ENCODE measurements at places on chromosomes 2 and 18.

- no peak for DNase-seq
Measured at GRCh38 chr2:225667445-225667844, 267.9 kb downstream of the NYAP2 start.

- DNase-seq = peak; percentile 56
Measured at GRCh38 chr2:146927080-146927711, 917.6 kb upstream of the ACVR2A start.

DNA sequence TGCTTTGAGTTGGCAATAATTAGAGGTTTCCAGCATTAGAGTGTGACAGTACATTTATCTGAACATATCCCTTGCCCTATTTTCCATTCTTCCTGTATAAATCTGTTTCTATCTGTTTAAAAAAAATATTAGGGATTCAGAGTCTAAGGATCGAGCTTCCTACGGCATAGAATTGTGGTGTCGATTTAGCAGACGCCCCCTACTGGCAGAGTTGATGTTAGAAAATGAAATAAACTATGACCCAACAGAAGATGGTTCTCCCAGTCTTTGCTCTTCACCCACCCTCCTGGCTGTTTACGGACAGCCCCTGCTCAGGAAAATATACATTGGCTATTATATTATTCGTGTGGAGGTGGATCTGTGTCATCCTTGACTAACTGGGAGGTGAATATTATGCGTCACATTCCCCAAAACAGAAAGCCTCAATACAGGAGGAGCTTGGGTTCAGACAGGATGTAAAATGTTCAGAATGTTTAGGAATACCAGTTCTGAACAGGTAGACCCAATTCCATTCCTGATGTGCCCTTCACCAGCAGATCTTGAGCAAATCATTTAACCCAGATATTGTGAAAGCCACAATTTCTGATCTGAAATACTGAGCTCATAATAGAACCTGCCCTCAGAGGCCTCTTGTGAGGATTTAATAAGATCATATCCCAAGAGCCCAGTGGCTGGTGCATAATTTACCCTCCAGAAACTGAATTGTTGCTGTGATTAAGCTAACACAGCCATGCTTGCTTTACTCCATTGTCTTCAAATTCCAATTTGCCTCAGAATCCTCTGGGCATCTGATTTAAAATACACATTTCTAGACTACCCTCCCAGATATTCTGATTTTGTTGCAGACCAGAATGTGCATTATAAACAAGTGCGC, 10.8 kb upstream of the ERMN start:
- no peak for DNase-seq

GRCh38 chr2:134926231-134926931, 7.8 kb downstream of the CCNT2 start:
- DNase-seq = no peak

DNA sequence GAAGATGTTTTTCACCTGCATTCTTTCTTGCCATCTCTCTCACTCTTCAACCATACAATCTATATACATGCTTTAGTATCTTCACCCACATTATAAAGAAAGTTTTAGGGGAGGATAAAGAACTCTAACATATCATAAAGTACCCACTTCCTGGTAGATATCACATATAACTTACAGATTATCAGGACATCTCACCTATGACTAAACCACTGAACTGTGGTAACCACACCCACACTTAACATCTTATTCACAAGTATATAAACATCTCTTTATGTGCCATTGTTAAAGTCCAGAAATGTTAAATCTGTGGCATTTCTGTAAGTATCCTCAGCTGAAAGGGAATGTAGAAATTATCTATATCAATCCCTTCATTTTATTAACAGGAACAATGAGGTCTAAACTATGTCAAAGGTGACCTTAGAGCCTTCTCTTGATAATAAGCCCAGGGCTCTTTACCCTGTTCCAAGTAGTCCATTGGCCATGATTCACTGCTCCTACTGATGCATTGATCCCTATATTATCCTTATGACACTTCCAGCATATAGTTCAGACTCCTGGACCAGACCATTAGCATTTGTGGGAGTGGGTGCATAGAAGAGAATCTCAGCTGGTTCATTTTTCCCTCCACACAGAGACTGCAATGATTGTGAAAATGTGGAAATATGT, 182.4 kb downstream of the SUCLG1 start:
- DNase-seq = no peak

GRCh38 chr2:102334486-102334885, 21.1 kb upstream of the IL18R1 start:
- no peak for DNase-seq

- no peak for DNase-seq
Measured at GRCh38 chr2:218046238-218046637, 22.8 kb upstream of the RUFY4 start.

- no peak for DNase-seq
Measured at GRCh38 chr2:64978514-64979268, 10.5 kb upstream of the SLC1A4 start.

DNA sequence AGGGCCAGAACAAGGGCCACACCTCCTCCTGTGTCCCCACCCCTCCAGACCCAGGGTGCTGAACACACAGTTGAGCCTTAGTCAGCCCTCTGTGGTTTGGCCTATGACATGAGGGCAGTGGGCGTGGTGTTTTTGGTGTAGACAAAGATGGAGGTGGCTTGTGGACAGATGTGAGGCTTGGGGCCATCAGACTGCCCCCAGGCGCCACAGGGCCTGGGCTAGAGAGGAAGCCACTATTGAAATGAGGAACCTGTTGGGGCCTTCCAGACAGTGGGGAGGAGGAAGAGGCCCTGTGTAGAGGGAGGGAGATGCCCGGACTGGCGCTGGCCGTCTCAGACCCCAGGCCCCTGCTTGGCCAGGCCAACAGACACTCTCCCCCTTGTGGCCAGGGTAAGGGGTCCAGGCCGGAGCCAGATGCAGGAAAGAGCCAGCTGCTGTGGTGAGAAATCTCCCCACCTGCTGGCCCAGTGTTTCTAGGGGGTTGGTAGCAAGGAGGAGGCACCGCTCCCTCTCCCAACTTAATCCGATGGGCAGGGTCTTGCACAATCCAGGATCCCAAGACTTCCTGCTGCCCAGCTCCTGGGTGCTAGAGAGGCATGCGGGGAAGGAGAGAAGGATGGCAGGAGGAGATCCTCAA, 53.8 kb downstream of the SMAD7 start:
- DNase-seq = no peak

GRCh38 chr18:69845593-69846506, 101.8 kb downstream of the CD226 start:
- peak; percentile 74 for DNase-seq

DNA sequence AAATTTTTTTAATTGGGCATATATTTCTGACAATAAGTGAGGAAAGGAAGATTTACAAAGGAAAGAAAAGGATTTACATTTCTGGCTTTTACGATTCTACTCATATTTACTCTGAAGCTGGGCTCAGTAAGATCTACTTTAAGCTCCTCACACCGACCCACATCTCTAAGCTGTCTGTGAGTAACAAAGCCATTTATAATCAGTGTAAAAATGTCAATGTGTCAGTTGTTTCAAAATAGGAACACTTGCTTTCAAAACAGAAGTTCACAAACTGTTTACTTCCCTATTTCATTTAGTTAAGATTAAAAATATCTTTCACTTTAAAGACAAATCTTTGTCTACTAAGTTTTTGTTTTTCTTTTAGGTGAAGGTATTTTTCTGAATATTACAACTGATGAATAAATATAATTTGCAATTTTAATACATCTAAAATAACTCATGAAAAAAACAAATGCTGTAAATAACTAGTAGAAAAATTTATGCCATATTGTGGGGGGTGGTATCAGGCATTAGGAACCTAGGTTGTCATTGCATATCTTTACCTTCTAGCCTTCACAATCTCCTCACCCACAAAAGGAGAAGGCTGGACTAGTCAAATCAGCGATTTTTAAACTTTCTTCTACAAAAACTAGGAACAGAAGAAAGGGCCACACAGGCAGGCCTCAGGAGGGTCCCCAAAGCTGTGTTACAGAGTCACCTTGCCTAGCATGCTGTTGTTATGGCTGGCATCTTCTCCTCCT, 64.5 kb downstream of the TMEM131 start:
- no peak for DNase-seq

DNA sequence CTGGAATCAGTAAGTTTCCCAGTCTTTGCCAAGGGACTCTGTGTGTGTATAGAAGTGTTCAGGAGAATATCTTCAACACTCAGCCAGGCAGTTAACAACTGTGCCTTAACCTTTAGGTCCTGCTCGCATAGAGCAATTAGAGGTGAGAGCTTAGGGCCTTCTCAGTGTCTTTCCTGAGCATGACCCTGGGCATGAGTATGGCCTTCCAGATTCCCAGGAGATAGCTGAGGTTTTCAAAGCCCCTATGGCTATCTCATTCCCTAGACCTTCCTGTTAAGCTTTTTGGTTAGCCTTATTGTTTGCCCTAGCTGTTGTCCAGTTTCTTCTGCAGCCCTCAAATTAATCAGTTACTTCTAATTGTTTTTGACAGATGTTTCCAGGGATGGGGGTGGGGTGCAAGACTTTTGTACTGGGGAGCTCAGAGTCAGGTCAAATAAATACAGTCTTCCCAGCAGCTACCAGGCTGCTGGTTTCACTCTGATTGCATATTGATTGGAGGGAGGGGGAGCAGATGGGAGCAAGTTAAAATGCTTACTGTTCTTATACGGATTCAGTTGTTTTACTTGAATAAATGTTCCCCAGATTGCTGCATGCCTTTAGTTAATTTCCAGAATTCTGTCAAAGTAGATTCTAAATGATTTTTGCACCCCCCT, 23.1 kb downstream of the PDK1 start:
- no peak for DNase-seq

- DNase-seq = no peak
Measured at GRCh38 chr2:71715241-71715750, 261.9 kb downstream of the DYSF start.

- DNase-seq = peak; percentile 38
Measured at GRCh38 chr2:231601356-231602229, 8.9 kb downstream of the TEX44 start.

DNA sequence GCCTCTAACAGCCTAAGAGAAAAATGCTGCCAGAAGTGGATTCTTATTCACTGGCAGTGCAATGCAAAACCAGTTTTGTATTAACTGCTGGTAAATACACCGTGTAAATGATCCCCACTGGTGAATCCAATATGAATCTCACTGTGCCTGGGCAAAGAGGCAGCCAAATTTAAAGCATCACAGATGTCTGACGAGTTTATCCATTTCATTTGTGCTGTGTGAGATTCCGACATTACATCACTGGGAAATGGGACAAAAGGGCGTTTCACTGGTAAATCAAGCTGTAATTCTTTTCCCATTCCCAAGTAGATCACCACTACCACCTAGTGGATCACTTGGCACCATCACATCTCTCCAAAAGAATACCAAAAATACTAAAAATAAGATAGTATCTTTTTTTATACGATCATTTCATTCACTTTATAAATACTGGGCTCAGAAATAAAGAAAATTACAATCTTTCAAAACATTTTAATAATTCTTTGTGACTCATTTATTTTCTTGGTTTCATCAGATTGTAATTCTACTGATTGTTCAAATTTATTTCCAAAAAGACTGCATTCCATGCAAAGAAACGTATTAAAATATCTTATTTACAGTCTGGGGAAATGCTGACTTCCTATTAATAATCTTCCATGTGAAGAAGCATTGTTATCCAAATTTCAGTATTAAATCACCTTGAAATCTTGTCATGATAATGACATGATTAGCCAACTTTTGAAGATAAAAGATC, 125.6 kb downstream of the GRB14 start:
- DNase-seq = no peak

- no peak for DNase-seq
Measured at GRCh38 chr2:107569496-107569895, 257.2 kb upstream of the RGPD4 start.

Data from DMS153 (cell line).